ENCODE measurements at places on chromosomes 1 and 21.

DNA sequence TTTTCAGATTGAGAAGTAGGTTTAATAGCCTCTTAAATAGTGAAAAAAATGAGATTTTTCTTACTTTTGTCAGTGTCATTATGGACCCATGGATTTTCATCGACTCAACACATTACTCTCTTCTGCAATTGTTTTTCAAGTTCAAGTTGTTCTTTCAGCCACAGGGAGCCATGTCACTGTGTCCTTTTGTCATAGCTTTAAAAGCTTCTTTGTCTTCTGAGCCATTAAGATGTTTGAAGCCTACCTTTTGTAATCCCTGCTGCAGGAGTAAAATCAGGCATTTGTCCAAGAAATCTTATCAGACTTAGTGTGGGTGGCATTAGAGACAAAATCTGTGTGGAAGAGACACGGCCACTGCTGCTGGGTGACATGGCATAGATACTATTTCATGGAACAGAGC lies 92.8 kb upstream of the ZP4 start:
- no peak for DNase-seq

GRCh38 chr21:38474124-38474523 lies 24.2 kb downstream of the ERG start:
- DNase-seq: no peak

GRCh38 chr1:55069280-55069679 lies 29.9 kb downstream of the PCSK9 start:
- DNase-seq: no peak

DNA sequence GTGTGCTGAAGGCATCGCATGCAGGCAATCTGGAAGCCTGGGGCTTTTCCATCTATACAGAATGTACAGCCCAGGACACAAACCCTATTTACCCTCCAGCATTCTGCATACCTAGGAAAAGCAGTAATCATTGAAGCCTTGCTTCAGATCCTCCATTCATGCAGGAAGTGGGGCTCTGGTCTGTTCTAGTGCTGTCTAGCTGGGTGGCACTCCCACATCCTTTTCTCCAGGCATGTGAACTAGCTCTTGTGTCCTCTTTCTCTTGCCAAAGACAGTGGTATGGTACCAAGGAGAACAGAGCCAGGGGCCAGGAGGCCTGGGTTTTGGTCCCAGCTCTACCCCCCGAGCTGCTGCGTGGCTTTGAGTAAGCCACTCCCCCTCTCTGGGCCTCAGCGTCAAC lies 21.7 kb downstream of the LRP8 start:
- no peak for DNase-seq

GRCh38 chr1:52332411-52332810 lies 33.6 kb downstream of the CC2D1B start:
- DNase-seq: no peak

- no peak for DNase-seq
These were observed 682 bp upstream of the RWDD3 start for GRCh38 chr1:95233319-95233736.

DNA sequence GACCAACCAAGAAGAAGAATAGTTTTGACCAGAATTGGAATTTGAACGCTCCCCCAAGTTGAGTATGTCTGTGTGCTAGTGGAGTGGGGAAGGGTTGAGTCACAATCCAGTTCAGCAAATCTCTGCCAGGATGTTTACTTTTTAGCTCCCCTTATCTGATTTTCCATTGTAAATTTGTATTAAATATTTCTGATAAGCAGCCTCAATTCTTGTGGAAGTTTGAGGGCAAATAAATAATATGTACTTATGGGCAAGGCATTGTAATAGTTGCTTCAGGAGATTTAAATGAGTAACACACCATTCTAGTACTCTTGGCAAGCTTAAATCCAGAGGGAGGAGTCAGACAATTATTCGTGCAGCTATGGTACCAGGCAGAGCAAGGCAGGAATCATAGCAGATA lies 14.4 kb downstream of the CXADR start:
- no peak for DNase-seq

DNA sequence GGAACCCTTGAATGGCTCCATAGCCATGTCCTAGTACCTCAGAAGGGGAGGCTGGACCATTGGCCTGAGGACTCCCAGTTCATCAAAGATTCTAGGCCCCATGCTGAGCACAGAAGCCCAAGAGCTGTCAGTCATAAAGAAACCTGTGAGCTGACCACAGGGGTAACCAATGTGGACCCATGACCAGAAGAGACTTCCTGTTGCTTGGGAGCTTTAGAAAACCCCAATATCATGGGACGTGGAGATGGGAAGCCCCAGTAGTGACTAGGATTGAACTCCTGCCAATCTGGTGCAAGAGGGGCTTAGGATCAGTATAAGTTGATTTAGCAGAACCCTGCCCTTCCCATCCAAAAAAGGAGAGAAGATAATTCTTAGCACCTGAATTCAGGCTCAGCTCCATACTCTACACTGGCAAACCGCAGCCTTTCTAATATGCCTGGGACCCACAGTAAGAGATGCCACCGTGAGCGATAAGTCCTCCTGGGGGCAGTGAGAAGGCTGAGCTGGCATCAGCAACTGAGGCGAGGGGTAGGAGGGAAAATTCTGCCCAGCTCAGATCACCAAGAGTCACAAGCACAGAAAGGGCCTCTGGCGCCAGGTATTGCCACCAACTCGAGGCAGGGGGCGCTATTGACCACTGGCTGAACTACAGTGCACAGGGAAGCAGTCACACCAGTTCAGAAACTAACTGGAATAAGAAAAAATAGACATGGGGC lies 108.9 kb downstream of the CAPN8 start:
- peak; percentile 64 for DNase-seq
